Right lobe of liver (tissue), 6 donors: ENCODE measurements at places on chromosomes 4 and X.

GRCh38 chrX:68429216-68429615, 4.1 kb downstream of the OPHN1 start:
- no peak for DNase-seq

DNA sequence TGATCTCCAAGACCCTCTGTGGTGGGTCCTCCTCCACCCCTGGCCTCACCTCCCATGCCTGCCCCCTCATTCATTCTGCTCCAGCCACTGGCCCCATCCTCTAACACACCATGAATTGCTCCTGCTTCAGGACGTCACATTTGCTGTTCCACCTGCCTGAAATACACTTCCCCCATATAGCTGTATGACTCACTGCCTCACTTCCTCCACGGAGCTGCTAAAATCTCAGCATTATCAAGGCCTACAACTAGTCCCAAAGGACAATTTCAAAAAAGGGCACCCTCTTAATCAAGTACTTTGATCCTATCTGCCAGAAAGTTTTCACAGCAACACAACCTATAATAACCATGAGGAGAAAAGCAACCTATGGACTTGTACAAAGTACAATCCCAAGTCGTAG, 43.6 kb upstream of the PHOX2B start:
- DNase-seq: no peak

- DNase-seq: no peak
Measured at GRCh38 chr4:77124576-77124975, 32.4 kb upstream of the CCNG2 start.

GRCh38 chr4:155667222-155667567, 547 bp downstream of the GUCY1A1 start:
- peak; percentile 47 for DNase-seq

GRCh38 chr4:184101711-184102110, 116.0 kb downstream of the ENPP6 start:
- DNase-seq: no peak

DNA sequence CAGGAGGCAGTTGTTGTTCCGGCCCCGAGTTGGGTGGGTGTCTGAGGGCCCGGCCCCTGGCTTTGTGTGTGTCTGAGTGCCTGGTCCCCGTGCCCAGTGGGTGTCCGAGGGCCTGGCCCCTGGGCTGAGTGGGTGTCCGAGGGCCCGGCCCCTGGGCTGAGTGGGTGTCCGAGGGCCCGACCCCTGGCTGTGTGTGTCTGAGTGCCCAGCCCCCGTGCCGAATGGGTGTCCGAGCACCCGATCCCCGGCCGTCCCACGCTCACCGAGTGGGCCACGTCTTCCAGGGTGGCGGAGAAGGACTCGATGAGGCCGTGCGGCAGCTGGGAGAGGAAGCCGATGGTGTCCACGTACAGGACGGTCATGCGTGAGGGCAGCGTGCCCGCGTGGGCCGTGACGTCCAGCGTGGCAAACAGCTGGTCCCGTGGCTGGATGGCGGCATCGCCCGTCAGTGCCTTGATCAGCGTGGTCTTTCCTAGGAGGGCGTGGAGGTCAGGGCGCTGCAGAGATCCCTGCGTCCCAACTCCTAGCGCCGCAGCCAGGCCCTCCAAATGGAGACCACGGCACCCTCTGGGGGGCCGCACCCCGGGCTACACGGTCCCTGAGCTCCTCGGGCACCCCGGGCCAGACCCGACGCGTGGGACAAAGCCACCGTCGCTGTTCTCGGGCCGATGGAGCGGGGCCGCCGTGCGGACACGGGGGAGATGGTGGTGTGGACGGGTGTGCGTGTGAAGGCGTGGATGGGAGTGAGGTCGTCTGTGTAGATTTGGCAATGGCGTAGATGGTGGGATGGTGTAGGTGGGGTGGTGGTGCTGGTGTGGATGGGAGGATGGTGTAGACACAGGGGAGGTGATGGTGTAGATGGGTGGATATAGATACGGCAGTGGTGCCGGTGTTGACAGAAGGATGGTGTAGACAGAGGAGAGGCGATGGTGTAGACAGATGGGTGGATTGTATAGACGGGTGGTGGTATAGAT, 7.2 kb downstream of the GTPBP6 start:
- DNase-seq: peak; percentile 41

DNA sequence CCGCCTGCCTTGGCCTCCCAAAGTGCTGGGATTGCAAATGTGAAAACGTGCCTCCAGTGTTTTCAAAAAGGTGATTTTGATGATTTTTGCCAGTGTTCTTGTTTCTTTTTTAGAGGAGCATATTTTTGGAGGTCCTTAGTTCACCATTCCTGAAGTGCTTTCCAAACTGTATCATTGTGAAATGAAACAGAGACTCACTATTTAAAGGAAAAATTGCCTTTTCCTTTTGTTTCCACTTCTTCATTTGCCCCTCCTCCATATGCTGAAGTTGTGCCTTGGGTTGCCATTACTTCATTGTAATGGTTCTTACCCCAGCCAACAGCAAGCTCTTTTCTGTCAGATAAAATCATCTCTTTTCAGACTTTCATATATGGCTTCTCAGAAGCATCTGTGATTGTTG, 164.4 kb downstream of the FNIP2 start:
- no peak for DNase-seq

- no peak for DNase-seq
Measured at GRCh38 chrX:2967998-2968909, 38.1 kb upstream of the ARSH start.

DNA sequence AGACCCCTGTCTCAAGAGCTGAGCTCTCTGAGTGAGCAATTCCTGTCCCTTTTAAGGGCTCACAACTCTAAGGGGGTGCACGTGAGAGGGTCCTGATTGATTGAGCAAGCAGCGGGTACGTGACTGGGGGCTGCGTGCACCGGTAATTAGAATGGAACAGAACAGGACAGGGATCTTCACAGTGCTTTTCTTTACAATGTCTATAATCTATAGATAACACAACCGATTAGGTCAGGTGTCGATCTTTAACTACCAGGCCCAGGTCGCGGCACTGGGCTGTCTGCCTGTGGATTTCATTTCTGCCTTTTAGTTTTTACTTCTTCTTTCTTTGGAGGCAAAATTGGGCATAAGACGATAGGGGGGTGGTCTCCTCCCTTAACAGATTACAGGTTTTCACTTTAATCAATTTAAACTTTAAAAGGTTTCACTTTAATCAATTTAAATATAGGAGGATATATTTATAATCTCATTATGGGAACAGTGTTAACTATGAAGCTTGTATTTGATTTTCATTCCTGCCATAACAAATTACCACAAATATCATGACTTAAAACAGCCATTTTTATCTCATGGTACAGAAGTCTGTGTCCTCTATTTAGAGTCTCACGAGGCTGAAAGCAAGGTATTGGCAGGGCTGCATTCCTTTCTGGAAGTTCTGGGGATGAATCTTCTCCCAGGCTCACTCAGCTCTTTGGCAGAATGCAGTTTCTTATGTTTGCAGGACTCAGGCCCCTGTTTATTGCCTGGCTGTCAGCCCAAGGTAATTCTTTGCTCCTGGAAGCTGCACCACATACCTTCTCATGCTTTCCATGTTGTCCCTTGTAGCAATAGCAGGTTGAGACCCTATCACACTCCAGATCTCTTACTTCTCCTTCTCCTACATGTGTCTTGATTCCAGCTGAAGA, 5.2 kb downstream of the SPATA4 start:
- DNase-seq: no peak

- DNase-seq: no peak
Measured at GRCh38 chrX:98379134-98379533, 1495.4 kb downstream of the RPA4 start.

DNA sequence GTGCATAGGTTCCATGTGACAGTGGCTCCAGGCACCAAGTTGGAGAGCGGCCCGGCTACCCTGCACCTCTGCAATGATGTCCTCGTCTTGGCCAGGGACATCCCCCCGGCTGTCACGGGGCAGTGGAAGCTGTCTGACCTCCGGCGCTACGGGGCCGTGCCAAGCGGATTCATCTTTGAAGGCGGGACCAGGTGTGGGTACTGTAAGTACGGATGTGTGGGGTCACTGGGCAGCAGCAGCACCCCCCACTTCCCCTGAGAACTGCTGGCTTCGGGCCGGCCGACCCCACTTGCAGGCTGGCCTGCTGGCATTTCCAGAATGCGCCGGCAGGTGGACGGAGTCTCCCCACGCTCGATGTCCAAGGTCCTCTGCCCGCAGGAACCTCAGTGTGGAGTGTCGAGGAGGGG, 13.2 kb downstream of the DOK7 start:
- no peak for DNase-seq

DNA sequence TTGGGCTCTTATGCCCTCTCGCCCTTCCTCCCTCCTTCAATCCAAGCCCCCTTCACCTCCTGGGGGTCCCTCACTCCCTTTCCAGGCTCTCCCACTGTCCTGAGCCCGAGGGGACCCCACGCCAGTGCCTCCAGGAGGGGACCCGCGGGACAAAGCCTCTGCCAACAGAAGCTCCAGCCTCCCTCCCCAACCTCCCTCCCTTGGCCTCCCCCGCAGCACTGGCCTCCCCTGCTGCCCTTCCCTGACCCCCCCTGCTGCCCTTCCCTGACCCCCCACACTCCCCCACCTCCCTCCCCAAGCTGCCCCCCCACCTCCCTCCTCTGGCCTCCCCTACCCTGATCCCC, 71.0 kb upstream of the MXD4 start:
- no peak for DNase-seq

- DNase-seq: no peak
Measured at GRCh38 chrX:124931241-124931640, 388.4 kb upstream of the TEX13C start.

DNA sequence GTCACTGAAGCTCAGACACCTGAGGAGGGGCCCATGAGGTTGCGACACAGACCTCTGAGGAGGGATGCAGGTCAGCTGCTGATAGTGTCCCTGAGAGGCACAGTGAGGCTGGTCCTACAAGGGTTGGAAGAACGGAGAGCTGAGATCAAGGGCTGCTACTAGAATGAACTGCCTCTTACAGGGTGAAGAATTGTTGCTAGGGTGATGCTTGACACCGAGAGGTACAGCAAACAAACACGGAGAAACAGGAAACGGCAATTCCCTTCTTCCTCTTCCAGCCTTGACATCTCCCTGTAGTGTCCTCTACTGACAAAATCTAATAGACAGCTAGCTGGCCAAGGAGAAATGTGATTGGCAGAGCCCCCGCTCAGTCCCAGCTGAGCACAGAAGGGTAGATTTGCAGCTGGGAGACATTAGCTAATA, 11.8 kb upstream of the HPGDS start:
- DNase-seq: no peak

DNA sequence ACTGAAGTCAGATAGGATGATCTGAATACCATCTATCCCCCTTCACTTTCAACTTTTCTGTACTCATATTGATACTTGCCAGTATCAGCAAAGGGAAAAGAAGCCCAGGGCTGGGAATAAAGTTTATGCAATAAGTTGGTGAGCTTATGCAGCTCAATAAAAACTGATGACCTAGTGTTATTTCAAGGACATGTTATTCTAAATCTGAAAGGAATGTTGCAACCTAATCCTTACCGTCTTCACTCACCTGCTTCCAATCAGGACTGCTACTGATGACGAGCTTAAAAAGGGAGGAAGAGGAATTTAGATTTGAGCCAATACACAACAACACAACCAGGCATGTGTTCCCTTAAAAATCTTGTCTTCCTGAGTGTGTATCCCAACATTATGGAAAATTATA, 419.9 kb downstream of the SPRY1 start:
- no peak for DNase-seq

GRCh38 chrX:13102636-13103035, 58.2 kb upstream of the FAM9C start:
- no peak for DNase-seq

GRCh38 chr4:43682551-43682950, 766.1 kb downstream of the KCTD8 start:
- DNase-seq: no peak

DNA sequence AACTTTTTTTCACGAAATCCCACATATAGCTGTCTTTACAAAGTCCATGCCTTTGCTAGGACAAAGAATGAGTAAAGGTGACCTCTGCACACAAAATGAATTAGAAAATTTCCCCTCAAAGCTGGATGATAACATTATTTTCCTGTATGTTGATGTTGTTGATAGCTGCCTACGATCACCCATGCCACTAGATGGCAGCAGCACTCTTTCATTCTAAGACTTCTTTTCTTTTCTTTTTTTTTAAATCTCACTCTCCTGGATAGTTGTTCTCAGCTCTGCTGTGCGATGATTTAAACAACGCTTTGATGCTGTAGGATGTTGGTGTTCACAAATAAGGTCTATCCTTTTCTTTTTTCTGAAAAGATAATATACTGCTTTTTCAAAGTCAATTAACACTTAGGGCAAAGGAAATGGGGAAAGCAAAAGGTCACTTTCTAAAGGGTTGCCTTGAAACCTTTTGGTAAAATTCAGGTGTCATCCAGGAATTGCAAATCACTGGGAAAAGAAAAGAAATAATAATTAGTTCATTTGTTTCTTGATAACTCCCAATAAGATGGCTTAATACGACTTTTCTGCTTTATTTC, 266.8 kb downstream of the C4orf33 start:
- DNase-seq: peak; percentile 26

DNA sequence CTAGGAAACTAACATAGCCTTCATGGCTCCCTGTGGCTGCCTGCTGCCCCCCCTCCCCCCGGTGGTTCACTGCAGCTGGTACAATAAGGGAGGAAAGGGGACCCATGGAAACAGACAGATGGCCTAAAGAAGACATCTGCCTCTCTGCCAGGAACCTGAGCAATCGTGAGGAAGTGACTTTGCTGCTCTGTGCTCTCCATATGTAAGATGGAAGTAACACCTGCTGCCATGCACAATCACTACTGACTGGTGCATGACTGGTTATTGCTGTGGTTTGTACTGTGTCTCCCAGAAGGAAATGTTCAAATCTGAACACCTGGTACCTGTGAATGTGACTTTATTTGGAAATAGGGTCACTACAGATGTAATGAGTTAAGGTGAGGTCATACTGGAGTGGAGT, 43.6 kb downstream of the CD99L2 start:
- DNase-seq: no peak

GRCh38 chr4:184011826-184012380, 106.8 kb downstream of the STOX2 start:
- no peak for DNase-seq

GRCh38 chrX:149040873-149041535, 464.1 kb downstream of the IDS start:
- no peak for DNase-seq

GRCh38 chr4:99038213-99038612, 42.7 kb downstream of the METAP1 start:
- no peak for DNase-seq

DNA sequence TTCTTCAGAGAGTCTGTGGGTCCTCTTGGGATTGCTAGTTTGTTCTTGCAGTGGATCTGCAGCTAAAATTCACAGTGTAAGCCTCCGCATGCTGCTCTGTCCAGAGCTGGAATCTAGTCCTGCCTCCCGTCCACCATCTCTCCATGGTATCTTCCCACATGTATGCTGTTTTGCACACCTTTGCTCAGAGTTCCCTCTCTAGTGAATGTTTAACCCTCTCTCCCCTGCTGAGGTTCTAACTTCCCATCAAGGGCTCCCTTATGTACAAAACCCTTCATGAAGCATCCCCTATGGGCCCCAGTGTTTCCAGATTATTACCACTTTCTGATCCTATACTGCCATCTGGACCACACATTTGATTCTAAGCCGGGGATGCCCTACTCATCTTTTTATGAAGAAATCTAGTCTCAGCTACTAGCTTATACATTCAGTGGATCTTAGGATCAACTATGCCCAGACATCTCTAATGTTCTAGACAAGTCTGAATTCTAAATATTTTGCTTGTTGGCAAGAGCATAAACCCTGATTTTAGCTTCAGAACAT, 157.3 kb downstream of the CPEB2 start:
- no peak for DNase-seq
